Posterior cingulate gyrus (tissue), 11 donors: ENCODE measurements at places on chromosomes 2 and 18.

- no peak for DNase-seq
Observed at GRCh38 chr2:64405581-64406406, 48.2 kb upstream of the LGALSL start.

- no peak for DNase-seq
Observed at GRCh38 chr2:3101016-3101942, 276.3 kb downstream of the EIPR1 start.

- DNase-seq = peak; percentile 37
Observed at GRCh38 chr2:130846686-130847375, 10.1 kb downstream of the ARHGEF4 start.

DNA sequence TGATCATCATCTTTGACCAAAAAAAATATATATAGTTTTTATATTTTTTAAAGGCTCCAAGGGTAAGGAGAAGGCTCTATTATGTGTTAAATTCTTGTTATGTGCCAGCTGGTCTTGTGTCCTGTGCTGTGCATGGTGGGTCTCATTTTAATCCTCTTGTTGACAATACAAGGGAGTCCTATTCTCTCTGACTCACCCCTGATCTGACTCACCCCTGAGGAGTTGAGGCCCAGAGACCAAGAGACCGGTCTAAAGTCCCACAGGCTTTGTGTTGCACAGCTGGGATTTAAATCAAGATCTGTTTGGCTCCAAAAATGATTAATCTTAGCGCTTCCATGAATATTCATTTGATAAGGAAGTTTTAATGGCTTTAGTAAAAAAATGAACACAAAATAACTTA lies 25.7 kb downstream of the MC2R start:
- no peak for DNase-seq

- no peak for DNase-seq
Observed at GRCh38 chr2:107735201-107735600, 91.5 kb upstream of the RGPD4 start.

DNA sequence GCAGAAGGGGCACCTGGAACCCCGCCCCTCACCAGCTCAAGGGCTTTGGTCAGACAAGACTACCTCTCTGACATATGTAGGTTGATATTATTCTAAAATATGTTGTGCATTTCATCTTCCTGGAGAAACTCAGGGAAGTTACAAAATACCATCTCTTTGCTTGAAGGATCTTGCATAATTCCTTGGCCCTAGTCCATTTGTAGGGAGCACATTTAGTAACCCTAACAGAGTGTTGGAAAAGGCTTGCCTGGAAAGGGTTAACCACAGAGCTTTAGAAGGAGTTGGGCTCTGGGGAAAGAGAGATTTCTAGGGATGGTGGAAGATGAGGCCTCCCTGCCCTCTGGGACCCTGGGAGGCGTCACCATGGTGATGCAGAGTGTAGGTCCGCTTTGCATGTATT lies 143.0 kb upstream of the SLC1A4 start:
- no peak for DNase-seq

DNA sequence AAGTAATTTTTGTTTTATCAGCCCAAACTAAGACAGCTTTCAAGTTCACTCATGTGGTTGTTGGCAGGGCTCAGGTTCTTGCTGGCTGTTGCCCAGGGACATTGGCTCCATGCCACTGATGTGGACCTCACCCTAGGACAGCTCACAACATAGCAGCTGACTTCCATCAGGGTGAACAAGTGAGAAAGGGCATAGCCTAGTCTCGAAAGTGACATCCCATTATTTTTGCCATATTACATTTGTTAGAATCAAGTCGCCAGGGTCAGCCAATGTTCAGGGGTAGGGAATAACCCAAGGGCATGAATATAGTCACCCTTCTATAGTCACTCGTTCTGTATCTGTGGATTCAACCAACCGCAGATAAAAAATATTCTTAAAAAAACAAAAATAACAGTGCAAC lies 10.7 kb upstream of the CWC22 start:
- DNase-seq = no peak

GRCh38 chr18:79345981-79346380 lies 49.7 kb upstream of the NFATC1 start:
- DNase-seq = no peak

DNA sequence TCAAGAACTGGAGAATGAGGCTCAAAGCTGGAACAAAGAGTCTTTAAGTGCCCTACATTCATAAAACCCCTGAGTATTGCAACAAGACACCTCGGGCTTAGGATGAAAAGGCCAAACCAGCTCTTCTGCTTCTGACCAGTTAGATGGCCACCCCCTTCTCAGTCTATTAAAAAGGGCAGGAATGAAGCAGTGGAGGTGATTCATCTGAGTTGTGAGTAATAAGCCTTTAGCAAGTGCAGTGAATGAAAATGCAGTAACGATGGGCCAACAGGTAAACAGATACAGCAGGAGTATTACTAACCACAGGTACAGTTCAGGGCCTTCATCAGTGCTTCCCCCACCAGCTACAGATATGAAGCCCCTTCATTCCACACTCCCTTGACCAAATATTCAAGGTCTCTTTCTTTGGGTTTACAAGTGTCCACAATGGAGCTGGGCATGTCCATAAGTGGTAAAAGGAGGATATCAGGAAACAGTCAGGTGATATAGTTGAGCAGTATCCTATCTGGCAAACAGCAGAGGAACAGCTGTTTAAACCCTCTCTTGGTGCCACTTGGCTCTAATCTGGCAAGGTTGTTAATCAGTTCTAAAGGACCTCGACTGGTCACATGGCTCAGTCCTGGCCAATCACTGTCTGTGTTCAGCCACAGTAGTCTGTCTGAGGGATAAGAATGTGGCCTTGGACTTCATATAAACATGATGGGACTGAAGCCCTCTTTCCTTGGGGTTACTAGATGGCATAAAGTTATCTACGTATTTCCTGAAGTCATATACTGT lies 17.8 kb downstream of the SERPINB13 start:
- no peak for DNase-seq
